Central memory CD4-positive, alpha-beta T cell (primary cell): ENCODE measurements at places on chromosomes 16 and 17.

GRCh38 chr17:73952082-73952479 is 251.4 kb upstream of the RPL38 start:
- no peak for DNase-seq

DNA sequence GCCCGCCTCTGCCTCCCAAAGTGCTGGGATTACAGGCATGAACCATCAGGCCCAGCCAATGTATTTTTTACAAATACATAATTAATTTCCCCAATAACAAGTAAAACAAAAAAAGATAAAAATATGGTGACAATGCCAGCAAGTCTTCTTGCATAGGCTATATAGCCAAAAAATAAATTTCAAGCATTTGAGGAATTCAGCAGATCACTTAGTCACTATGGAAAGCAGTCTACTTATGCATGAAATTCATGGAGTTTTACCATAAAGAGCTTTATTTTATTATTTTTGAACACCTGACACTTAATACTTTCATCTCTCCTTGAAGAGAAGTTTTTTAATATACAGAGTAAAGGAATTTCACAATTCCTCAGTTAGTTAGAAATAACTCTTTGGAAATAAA is 56.4 kb downstream of the BRIP1 start:
- no peak for DNase-seq

DNA sequence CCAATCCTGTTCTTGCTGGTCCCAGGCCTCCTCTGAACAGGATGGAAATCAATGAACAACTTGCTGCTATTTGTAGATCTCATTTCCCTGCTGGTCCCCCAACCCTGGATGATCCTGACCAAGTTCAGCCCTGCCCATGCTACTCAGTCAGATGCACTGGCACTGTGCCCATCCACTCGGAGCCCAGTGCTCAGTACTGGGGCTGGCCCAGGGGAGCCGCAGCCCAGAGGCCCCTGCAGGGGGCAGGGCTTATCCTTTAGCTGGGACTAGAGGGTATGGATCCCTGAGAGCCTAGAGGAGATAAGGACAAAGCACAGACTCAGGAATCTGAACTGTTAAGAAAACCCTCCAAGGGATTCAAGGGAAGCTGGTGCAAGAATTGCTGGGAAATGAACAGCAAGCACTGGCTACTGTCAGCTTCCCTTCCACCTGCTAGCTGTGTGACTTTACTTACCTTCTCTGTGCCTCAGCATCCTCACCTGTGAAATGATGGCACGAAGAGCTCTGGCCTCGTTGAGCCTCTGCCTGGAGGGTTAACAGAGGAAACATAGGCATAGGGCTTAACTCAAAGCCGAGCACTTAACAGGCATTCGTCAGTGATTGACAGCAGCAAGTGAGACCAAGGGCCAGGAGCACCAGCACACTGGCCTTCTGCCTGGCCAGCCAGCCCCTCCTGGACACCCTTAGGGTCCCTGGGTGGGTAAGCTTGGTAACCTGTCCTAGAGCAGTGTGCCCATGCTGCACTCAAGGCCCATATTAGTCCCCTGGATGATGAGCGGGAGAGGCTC is 29.8 kb upstream of the C1QL1 start:
- no peak for DNase-seq

GRCh38 chr16:6493555-6493954 is 839.1 kb upstream of the RBFOX1 start:
- DNase-seq = no peak

DNA sequence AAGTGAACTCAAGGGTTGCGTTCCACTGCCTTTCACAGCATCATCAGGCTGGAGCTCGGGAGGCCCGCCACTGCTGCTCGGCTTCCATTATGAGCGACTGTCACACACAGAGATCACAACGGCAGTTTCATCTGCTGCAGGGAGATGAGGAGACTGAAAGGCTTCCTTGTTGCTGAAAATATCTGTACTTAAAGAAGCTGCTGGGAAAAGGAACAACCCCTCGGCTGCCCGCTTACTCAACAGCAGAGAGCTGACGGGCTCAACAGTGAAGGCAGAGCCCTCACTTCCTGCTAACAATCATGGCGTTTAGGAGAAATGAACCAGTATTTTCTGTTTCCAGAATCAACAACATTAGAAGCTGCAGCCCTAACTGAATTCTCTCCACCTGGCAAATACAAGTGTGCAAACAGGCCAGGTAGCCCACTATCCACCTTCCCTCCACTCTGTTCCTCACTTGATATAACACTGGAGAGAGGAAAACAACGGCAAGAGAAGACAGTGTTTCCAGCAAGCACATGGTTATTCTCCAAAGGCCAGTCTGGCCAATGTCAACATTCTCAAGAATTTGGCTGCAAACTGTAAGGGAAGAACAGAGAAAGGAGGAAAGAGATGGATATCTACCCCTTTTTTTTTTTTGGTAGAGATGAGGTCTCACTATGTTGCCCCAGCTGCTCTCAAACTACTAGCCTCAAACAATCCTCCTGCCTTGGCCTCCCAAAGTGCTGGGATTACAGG is 33.7 kb downstream of the MBTPS1 start:
- DNase-seq = no peak

DNA sequence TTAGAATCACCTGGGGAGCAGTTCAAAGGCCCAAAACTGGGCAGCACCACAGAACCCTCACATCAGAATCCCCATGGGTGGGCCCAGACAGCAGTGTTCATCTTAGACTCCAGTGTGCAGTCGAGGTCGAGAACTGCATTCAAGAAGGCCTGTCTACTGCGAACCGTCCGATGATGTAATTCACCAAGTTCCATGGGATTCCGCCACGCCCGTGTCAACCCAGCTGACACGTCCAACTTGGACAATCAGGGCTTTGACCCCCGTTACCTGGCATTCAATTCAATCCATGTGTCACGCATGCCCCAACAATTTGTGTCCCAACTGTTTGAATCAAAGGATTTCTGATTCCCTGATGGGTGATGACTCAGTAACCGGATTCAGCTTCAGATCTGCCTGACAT is 9.2 kb downstream of the HSBP1 start:
- DNase-seq = no peak
